Jurkat, Clone E6-1 (cell line): ENCODE measurements at places on chromosomes 7 and 10.

- DNase-seq, result no peak
Observed at GRCh38 chr10:116324227-116324950, at the start of gene CCDC172. CCDC172 (plus strand) TSS chr10:116324448; CDS start chr10:116325012, 564 bp downstream.

DNA sequence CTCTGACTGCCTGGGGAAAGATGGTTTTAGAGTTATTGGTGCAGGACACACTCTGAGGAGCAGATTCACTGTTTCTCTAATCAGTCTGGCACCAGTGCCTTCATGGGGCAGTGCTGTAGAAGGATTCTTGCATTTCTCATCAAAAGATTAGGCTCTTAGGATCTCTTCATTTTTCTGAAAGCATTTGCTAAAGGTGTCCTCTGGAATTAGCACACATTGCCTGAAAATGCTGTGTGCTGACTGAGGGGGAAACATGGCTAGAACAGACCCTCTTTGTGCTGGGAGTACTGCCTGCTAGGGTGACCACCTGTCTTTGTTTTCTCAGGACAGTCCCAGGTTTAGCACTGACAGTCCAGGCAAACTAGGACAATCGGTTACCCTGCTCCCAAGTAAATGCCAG, 301.0 kb downstream of the PTEN start:
- no peak for DNase-seq

DNA sequence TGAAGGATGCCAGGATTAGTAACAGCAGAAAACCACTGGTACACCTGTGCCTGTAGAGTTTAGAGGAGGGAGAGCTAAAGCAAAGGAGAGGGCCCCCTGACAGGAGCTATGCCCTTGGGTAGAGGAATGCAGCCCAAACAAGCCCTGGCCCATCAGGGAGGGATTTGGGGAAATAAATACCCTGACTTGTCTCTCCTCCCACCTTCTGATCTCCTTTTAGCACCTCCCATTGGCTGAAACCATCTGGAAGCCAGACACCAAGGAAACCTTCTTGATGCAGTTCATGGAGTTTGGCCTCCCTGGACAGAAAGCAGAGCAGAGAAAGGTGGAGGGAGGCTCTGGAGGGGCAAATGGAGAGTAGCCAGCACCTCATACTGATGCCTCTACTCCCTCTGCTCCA, 45.3 kb downstream of the ADRA2A start:
- DNase-seq, result no peak

DNA sequence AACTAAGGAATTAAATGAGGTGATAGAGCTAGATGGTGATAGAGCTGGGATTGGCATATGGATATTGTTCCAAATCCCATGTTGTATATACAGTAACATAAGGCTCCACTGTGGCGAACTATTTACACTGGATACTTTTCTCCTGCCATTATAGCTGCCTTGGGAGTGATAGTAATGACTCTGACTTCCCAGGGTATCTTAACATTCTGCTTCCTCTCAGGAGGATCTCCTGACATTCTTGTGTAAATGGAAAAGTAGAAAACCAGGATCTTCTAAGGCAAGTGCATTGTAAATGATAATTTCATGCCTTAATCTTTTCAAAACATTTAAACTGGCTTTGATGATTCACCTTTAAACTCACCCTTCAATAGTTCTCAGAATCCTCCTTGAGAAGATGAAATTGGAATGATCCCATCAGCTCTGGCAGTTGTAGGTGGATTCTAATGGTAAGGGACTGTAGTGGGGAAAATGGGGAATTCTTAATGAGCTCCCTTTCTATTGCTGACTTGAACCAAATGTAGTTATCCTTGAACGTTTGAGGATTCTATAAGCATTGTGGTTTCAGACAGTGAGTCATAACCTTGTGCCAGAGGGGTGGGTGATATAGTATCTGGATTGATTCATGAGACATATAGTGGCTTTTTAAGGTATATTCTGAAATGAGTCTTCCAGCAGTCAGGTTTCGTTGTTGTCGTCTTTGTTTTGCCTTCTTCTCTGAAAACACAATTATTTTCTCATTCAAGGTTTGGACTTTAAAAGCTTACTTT, 450.0 kb downstream of the SUGCT start:
- DNase-seq, result no peak

DNA sequence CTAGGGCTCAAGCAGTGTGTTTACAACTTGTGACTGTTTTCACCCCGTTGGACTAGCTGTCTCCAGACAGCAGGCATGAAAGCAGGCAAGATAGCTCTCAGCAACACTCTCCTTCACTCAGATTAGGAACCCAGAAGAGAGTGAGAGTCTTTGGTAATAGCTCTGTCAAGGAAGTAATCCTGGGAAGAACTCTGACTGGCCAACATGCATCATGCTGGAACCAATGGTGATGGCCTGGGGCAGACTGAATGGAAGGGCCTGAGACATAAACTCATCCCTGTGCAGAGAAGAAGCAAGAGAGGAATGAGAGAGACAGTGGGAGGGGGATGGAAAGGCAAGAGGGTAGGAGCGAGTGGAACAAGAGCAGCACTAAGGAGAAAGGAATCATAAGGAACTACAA, 48.9 kb downstream of the AKR1D1 start:
- DNase-seq, result no peak

- no peak for DNase-seq
Observed at GRCh38 chr7:47361236-47361635, 220.7 kb downstream of the TNS3 start.

- DNase-seq, result no peak
Observed at GRCh38 chr10:79483299-79483698, 29.0 kb upstream of the EIF5AL1 start.

- DNase-seq, result no peak
Observed at GRCh38 chr10:75682649-75683557, 251.5 kb downstream of the LRMDA start.

- DNase-seq, result no peak
Observed at GRCh38 chr7:95323410-95324129, 762 bp downstream of the PON1 start.

DNA sequence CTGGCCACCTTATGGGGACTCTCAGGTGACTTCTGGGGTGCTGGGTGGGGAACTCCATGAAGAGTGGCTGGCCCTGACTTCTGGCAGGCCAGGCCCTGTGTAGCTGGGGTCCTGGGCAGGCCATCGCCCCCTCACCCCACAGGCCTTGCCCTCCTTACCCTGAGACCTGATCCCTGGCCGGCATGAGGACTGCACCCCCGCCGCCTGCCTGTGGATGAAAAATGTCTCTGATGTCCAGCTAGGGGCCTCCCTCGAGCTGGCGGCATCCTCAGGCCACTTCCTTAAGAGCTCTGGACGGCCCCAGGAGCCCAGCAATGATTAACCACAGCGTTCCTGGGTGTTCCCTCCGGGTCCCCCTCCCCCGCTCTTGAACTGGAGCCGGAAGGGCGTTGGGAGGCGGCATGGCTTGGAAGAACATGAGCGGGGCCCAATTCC, 31.8 kb upstream of the SHH start:
- DNase-seq, result no peak

DNA sequence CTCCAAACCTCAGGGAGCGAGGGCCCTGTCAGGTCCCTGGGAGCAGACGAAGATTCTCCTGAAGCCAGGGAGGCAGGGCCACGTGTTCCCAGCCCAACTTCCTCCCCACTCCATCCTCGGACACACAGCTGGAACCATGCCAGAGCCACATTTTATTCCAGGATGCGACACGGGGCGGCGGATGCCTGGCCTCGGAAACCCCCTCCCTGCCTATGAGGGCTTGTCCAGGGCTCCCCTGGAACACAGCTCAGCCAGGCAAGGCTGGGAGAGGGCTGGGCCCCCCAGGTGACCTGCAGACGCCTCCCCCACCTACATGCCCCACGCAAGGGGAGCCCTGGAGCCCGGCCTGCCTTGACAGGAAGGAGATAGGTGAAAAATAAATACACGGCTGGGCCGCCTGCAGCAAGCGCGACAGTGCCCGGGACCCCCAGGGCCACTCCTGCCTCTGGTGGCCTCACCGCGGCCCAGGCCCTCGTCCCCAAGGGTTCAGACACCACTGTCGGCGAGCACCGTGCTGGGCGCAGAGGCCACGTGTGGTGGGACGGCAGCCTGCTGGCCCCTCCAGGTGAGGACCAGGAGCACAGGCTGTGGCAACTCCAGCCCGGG, 21.5 kb downstream of the GET4 start:
- DNase-seq, result no peak

DNA sequence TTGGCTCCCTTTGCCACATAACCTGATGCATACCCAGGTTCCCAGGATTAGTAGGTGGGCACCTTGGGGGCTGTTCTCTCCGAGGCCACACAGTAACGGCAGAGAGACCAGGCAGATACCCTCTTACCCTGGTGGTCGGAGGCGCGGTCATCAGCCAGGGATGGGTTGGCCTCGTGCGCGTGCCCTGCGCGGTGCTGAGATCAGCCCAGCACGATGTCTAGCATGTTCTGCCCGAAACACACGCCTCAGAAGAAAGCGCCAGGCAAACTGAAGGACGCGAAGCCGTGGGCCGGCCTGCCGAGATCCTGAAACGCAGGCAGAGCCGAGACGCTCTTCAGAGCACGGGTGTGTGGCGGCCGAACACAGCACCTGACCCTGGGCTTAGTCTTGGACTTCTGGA, 34.7 kb upstream of the CFAP46 start:
- DNase-seq, result no peak

DNA sequence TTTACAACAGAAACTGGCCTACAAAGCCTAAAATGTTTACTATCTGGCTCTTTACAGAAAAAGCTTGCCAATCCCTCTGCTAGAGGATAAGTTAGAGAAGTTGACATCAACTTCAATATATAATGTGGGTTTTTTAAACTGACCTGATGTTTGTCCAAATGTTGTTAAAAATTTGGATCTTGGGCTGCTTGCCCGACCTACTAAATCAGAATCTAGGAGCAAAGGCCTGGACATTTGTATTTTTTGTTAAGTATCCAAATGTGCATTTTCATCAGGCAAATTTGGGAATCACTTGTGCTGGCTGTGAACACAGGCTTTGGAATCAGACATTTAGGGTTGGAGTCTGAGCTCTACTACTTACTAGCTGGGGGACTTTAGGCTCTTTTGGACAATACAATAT, 252.7 kb upstream of the CSTF2T start:
- no peak for DNase-seq

DNA sequence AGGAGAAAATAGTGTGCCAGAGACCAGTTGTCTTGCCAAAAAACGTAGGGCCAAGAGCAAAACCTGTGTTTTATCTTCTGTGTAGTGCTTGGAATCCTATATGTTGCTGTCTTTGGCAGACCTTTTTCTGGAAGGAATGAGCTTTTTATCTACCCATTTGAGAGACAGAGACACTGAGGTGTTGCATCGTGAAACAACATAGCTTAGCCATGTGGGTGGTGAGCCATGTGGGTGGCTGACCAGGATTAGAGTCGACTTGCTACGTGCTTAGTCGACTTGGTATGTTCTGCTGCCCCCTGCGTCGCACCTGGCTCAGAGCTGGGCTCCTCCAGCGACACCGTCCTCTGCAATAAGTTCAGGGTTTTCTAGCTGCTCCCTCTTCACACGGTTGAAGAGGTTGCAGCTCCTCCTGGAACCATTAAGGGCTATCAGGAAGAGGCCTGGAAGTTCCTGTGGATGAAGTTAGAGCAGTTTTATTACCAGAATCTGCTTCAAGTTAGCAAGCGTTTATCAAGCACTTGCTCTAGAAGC, 175.8 kb downstream of the SH2D4B start:
- DNase-seq, result no peak

DNA sequence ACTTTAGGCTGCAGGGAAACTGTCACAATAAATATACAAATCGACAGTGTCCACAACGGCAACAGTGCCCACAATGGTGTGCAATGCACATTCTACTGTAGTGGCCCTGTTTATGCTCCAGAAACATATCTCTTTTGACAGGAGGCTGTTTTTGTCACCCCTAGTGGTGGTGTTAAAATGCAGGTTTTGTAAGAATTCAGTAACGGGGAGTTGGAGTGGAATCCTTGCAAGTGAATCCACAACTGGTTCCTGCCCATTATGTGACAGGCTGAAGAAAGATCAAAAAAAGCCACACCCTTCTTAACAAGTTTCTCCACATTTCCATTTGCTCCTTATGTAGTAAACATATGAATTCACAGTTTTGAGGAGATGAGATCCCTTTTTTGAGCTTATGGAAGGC, 58.5 kb downstream of the BEND7 start:
- DNase-seq, result no peak

GRCh38 chr7:54653905-54654304, 105.1 kb downstream of the SEC61G start:
- no peak for DNase-seq

DNA sequence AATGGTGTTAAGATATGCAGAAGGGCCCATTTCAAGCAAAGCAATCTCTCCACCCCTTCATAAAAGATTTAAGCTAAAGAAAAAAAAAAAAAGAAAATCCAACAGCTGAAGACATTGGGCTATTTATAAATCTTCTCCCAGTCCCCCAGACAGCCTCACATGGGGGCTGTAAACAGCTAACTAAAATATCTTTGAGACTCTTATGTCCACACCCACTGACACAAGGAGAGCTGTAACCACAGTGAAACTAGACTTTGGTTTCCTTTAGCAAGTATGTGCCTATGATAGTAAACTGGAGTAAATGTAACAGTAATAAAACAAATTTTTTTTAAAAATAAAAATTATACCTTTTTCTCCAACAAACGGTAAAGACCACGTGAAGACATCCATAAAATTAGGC, 28.6 kb downstream of the PPP3CB start:
- DNase-seq, result no peak

GRCh38 chr10:14439451-14440259, 108.9 kb upstream of the FRMD4A start:
- no peak for DNase-seq

DNA sequence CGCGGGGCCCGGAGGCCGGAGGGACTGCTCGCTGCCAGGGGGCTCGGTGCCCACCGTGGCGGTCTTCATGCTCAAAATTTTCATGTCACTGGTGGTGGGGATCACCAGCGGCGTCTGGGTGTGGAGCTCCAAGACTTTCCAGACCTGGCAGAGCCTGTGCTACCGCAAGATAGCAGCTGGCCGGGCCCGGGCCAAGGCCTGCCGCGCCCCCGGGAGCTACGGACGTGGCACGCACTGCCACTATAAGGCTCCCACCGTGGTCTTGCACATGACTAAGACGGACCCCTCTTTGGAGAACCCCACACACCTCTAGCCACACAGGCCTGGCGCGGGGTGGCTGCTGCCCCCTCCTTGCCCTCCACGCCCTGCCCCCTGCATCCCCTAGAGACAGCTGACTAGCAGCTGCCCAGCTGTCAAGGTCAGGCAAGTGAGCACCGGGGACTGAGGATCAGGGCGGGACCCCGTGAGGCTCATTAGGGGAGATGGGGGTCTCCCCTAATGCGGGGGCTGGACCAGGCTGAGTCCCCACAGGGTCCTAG, 2.0 kb downstream of the FZD9 start:
- no peak for DNase-seq

DNA sequence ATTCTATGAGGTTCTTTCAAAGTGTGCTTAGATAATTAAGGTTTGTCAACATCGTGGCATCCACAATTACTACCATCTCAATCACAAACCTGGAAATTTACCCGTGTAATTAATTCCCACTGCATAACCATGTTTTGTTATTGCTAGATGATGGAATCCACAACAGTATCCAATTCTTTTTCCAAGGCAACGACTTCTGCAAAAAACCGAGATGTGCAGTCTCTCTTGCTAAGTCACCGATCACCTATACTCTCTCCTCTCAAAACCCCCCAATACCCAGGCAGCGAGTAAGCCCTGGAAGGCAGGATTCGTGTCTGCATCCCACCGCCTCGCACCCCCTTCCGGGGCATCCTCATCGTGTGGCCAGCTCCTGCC, 678 bp upstream of the EIF4H start:
- DNase-seq, result no peak

- DNase-seq, result no peak
Observed at GRCh38 chr7:50399635-50400034, 50.5 kb downstream of the FIGNL1 start.
